ENCODE measurements at places on chromosomes 7 and 10.

- DNase-seq, result no peak
Measured at GRCh38 chr10:122148876-122149560, 122.1 kb upstream of the BTBD16 start.

DNA sequence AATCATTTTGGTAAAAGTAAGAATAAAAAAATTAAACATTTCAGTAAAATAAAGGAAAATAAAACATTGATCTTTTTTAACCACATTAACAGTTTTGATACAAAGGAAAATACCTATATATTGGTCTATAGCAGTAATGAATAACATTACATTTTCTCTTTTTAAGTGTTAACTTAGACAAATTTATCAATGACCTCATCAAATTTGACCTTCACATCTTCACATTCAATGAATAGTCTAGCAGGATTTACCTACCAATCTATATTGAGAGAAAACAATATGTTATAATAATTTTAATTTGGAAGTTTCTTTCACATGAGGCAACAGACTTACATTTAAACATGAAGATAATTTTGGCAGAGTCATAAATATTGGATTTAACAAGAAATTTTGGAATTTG is 17.9 kb upstream of the UBE2D1 start:
- DNase-seq, result no peak

DNA sequence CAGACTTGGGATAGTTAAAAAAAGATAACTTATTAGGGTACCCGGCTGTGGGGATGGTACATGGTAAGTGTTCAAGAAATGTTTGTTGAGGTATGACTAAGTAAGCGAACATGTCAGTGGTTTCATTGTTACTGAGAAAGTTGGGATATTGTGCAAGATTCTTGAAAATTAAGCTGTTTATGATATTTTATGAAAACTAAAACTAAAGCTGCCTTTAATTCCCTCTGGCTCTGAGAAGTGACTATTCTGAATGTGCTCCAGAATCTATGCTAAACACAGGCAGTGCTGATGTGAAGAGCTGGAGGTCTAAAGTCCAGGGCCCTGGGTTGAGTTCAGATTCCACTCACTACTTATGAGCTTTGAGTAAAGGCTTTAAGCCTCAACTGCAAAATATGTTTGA is 72.9 kb downstream of the AOAH start:
- no peak for DNase-seq

GRCh38 chr7:106039486-106040060 is 72.5 kb downstream of the SYPL1 start:
- no peak for DNase-seq

GRCh38 chr10:29028486-29028885 is 260.4 kb upstream of the LYZL1 start:
- no peak for DNase-seq

DNA sequence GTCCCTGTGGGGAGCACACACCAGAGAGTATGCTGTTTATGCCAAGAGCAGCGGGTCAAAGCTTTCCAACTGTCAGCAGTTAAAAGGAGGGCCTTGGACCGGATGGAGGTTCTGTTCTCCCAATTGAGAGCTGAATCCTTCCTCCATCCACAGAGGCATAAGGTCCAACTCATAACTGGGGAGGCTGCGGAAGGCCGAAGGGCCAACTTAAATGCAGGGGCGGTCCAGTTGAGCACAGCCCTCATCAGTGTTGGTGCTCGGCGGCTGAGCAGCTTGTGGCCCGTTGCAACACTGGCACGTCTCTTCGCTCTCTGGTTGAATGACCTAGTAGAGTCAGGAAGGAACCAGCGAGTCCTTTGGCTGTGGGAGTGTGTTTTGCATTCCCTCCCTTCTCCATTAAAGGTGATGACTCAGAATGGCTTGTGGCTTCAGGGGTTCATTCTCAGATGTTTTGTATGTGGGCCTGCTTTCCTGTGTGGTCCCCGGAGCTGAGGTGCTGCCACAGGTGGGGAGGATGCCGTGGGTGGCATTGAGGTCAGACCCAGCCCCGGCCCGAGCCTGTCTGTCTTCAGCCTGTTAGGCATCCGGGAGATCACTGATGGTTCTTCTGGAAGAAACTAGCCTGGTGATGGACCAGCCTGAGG is 44.8 kb upstream of the DMBT1 start:
- no peak for DNase-seq

GRCh38 chr10:124174673-124175645 is 81.6 kb upstream of the CHST15 start:
- no peak for DNase-seq

DNA sequence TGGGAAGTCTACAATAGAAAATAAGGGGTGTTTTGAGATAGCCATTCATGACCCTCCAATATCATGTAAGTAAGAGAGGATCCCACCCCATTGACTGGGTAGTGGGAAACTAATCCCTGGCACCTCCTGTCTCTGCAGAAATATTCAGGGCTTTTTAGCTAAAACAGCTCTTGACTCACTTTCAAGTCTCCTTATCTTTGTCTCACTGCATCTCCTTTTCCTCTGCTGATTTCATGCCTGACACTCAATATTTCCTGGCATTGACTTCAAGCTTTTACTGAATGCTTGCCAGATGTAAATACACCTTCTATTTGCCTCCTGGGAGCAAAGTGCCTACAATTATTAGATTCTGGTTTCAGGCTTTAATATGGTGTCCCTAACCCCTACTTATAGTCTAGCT is 57.1 kb downstream of the CHRM2 start:
- DNase-seq, result no peak

DNA sequence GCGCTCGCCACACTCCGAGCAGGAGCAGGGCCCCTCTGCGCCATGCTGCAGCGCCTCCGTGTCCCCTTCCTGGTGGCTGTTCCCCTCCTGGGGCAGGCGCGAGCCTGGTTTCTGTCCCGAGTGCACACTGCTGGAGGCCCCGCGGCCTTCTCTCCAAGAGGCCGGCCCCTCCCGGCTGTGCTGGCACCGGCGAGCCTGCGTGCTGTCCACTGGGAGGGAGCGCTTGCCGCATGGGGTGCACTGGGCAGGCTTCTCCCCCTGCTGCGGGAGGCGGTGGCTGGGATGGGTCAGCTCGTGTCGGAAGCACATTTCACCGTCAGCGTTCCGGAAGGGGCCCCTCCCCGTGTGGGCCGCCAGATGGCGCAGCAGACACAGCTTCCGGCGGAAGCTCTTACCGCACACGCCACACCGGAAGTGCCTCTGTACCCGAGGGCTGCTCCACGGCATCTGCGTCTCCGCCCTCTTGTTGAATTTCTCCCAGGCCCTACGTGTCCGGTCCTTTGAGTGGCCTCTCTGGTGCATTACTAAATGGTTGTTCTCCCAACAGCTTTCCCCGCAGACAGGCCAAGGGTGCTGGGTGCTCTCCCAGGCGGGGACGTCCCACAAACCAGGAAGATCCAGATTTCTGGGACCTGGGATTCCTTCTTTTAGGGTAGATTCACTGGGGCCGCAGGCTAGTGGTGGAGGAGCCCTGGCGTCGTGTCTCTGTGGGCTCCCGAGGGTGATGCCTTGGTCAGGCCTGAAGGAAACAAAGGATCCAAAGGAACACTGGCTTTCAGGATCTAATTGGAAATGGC is 18.7 kb downstream of the ZNF786 start:
- DNase-seq, result peak; percentile 21
